ENCODE measurements at places on chromosomes 4 and X.

GRCh38 chrX:77776659-77777058 lies 9.4 kb downstream of the ATRX start:
- DNase-seq = no peak

GRCh38 chr4:6172093-6172926 lies 28.0 kb downstream of the JAKMIP1 start:
- no peak for DNase-seq

- DNase-seq = no peak
Observed at GRCh38 chr4:153468587-153468986, 2.4 kb downstream of the TMEM131L start.

DNA sequence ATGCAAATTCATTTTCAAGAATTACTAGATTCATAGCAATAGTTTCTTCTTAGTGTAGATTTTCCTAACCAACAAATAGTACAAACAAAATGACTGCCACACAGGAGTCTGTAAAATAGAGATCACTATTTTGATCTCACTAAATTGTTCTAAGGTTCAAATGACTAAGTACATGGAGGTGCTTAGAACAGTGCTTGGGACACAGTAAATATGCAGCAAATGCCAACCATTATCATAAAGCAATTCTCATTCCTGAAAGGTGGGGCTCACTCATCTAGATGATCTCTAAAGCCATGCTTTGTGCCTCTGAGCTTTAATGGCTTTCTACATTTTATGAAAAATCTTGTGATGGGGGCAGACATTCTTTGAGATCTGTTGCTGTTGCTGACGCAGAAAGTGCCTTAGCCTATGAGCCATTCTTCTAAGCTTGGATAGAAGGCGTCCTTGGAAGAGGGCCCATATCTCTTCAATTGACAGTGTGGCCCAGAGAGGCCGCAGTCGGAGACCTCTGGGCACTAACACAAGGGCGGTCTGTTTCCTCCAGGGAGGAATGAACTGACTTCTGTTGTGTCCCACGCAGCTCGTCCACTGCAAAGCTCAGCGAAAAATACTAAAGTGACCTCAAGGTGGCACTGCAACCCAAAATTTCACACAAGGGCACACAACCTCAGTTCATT lies 23.5 kb downstream of the TLR10 start:
- DNase-seq = no peak

DNA sequence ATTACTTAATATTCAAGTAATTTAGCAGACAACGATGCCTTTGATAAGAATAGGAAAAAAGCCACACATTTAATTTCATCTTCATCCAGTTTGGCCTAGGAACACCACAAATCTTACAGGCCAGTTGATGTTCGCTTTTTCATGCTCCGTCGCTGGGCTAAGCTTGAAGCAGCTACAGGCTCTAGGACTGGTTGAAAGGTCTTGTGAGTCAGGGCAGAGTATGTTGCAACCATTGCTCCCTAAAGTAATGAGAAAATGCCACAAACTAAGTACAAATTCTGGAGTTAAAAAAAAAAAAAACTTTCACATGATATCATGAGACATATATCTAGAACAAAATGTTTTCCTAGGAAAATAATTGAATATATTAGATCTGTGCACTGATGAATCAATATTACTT lies 123.8 kb downstream of the RPS6KA6 start:
- DNase-seq = no peak

GRCh38 chrX:103742339-103742738 lies 31.6 kb downstream of the TMEM31 start:
- DNase-seq = no peak

DNA sequence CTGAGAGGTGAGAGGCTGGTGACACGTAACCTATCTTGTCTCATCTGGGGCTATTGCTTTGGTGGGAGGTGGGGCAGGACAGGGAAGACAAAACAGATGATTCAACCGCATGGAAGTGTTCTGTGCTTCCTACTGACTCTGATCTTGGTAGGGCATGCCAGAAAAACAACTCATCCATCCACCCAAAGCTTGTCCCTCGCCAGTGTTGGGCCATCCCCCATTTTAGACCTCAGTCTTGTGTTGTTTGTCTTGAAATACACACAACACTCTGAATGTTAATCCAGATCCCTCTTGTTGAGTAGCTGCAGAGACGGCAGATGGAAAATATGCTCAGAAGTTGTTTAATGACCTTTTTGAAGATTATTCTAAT lies 377 bp downstream of the CHRNA9 start:
- no peak for DNase-seq

GRCh38 chr4:2432991-2433530 lies 14.3 kb downstream of the CFAP99 start:
- DNase-seq = no peak

- no peak for DNase-seq
Observed at GRCh38 chr4:132709056-132709455, 440.0 kb upstream of the PCDH10 start.

DNA sequence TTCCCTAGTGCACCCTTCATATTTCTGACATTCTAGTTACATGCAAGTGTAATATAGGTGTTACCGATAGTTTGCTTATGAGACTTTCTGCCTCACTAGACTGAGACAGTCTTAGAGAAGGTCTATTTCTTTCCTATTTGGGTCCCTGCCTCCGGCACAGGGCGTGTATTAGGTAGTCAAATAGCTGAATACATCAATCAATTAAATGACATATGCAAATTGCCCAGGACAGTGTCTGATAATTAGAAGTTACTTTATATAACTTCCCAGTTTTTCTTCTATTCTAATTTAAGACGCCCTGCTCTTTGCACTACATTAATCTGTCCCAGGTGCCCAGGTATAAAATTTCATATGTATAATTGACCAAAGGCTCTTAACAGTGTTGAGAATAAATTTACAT lies 264.2 kb downstream of the RAB28 start:
- DNase-seq = no peak

GRCh38 chr4:133162941-133163340 lies 13.8 kb downstream of the PCDH10 start:
- DNase-seq = no peak

GRCh38 chrX:72114807-72115206 lies 16.9 kb downstream of the RTL5 start:
- no peak for DNase-seq

DNA sequence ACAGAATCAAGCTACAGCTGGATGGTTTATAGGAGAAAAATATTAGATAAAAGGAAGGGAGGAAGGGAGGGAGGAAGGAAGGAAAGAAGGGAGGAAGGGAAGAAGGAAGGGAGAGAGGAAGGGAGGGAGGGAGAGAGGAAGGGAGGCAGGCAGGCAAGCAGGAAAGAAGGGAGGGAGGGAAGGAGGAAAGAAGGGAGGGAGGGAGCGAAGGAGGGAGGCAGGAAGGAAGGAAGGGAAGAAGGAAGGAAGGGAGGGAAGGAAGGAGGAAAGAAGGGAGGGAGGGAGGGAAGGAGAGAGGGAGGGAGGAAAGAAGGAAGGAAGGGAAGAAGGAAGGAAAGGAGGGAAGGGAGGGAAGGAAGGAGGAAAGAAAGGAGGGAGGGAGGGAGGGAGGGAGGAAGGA lies 77.9 kb upstream of the C1QTNF7 start:
- DNase-seq = no peak

DNA sequence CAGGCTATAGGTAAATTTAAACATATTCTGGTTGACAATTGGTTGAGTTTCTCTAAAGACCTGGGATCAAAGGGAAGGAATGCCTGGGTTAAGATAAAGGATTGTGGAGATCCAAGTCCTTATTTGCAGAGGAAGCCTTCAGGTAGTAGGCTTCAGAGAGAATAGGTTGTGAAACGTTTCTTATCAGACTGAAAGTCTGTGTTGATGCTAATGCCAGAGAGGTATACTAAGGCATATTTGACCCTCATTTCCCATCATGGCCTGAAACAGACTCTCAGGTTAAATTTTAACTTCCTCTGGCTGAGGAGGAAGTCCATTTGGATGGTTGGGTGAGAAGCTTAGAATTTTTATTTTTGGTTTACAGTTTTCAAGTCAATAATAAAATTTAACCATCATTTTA lies 48.1 kb downstream of the UGT2A2 start:
- no peak for DNase-seq

DNA sequence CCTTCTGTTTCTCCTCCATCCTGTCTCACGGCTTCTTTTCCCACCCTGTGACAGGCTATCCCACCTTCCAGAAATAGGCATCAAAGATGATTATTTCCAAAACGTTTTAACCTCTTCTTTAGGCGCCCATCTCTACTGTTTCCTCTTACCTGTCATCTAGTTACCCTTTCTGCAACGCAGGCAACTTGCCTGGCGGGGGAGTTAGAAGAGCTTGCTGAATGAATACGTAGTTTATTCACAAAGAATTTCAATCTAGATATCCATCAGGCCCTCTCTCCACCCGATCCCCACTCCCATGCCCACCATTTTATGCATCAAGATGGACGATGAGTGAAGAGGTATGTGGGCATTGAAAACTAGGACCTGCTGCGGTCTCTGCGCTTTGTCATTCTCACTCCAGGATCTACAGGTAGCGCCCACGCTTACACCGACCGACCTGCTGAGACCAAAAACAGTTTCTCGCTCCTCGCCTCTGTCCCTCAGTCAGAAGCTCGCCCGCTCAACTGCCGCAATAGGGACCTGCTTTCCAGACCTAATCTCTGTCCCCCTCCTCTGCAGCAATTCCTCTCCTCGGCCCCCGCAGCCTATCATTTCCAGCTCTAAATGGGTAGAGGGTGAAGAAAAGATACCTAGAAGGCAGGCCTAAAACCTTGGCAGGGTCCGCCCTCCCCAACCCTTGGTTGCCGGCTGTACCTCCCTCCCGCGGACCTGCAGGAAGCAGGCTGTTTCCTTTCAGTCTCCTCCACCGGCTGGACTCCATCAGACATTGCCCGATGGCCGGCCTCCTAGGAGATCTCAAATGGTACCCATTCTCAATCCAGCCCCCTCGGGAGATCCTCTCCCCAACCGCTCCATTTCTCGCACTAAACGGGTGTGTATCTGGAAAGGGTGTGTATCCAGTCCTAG lies 624 bp downstream of the BEX5 start:
- DNase-seq = no peak

- DNase-seq = no peak
Observed at GRCh38 chr4:48603366-48604003, 113.4 kb downstream of the ZAR1 start.

DNA sequence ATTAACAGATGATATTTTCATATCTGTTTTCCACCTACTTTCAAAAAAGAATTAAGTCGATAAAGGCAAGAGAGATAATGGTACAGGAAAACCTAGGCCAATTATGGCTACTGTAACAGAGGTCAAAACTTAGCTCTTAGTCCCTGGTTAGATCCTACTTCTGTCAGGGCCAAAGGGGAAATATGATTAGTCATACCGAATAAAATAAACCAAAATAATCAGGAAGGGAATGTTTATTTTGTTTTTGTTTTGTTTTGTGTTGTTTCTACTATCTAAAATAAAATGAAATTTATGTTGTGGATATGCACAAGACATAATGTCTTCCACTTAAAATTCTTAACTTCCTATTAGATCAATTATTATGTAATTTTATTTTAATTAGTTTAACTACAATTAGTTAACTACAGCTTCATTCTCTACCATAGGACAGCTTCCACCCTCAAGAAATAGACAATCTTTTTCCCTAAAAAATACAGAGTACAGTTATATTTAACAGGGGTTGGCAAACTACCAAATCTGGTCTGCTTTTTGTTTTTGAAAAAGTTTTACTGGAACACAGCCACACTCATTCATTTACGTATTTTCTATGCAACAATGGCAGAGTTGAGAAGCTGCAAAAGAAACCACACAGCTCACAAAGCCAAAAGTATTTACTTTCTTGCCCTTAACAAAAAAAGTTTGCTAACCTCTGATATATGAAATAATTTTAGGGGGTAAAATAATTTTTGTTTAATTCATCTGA lies 25.4 kb downstream of the TMEM47 start:
- DNase-seq = no peak

GRCh38 chr4:157587681-157588423 lies 367.3 kb downstream of the GRIA2 start:
- DNase-seq = no peak

DNA sequence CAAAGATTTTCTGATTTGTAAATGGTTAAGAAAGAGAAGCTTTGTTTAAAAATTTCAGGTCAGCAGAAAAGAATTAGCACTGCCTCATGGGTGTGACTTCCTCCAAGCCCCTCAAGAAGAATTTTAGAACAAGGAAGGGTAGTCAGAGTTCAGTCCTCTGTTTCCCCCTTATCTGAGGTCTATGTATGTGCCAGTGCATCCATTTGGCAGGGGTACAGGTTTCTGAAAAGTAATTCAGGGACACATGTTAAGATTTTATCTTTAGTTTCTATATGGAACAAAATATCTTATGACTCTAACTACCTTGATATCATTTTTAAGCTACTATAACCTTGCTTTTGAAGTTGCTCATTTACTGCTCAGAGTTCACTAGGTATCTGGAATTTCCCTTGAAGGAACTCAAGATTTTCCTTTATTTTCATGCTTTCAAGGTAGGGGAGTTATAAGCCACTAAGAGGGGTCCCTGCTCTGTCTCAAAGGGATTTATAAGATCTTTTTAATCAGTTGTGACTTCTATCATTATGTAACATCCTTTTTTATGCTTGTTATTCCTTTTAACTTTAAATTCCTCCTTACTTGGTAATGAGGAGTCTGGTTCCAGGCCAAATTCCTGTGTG lies 24.4 kb upstream of the PLK4 start:
- no peak for DNase-seq

GRCh38 chrX:15973946-15974345 lies 119.3 kb upstream of the AP1S2 start:
- no peak for DNase-seq

DNA sequence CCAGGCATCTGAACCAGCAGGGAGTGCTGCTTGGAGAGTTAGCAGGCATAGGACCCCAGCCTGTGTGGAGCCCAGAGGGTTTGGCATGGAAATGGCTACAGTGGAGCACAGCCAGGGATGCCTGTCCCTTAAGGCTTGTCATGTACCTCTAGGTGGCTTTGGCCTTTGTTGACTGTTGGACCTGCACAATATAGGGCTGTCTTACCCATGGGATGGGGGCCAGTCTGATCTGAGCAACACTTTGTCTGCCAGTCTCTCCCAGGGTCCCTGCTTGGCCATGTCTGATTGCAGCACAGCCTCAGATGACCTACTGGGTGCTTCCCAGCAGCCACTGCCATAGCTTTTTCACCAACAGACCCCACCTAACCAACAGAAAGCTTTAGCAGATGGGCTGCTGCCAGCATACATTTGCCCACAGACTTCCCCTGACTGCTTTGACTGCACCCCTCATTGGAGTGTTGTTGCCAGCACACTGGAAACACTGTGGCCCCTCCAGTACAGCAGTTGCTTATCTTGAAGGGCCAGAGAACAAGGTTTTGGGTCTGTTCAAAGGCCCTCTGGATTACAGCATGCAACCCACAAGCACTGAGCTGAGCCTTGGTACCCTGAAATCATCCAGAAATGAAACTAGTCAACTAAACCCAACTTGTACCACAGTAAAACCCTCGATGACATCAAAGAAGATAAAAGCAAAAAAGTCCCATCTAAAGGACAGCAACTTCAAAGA lies 22.1 kb downstream of the ANAPC10 start:
- no peak for DNase-seq

GRCh38 chr4:123913598-123913997 lies 517.0 kb downstream of the SPRY1 start:
- DNase-seq = no peak

DNA sequence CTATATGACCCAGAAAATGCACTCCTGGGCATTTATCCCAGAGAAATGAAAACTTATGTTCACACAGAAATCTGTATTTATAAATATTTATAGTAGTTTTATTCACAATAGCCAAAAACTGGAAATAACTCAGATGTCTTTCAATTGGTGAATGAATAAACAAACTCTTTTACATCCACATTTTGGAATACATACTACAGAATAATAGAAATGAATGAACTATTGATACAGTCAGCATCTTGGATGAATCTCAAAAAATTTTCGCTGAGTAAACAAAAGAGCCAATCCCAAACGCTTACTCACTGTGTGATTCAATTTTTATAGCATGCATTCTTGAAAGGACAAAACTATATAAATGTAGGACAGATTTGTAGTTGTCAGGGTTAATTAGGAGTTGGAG lies 75.1 kb upstream of the HTR2C start:
- no peak for DNase-seq

Measured in cortex of kidney (tissue), 1 donor.